ENCODE measurements at places on chromosomes 6 and 20.
A peak's percentile ranks its signal among the peaks of the same experiment; 100 is the strongest.

GRCh38 chr6:155247618-155248007 is 16.2 kb upstream of the CLDN20 start:
- DNase-seq = no peak

DNA sequence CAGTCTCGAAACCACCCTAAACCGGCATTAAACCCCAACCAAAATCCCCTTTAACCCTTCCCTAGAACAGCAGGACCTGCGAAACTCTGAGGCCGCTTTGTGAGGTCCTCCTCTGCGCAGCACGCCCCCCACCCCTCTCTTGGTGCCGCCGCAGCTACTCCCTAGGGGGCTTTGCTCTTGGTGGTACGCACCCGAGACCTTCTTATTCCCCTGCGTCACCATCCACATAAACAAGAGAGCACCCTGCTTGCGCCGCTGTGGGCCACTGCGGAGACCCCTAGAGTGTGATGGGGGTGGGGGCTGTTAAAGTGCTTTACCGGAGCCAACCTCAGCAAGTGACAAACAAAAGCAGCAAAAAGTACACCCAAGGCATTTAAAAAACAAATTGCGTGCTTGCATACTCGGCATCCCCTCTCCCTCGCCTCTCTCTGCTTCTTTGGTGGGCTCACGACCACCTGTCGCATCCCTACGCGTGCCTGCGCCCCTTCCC is 502 bp upstream of the GNAS start:
- no peak for DNase-seq

DNA sequence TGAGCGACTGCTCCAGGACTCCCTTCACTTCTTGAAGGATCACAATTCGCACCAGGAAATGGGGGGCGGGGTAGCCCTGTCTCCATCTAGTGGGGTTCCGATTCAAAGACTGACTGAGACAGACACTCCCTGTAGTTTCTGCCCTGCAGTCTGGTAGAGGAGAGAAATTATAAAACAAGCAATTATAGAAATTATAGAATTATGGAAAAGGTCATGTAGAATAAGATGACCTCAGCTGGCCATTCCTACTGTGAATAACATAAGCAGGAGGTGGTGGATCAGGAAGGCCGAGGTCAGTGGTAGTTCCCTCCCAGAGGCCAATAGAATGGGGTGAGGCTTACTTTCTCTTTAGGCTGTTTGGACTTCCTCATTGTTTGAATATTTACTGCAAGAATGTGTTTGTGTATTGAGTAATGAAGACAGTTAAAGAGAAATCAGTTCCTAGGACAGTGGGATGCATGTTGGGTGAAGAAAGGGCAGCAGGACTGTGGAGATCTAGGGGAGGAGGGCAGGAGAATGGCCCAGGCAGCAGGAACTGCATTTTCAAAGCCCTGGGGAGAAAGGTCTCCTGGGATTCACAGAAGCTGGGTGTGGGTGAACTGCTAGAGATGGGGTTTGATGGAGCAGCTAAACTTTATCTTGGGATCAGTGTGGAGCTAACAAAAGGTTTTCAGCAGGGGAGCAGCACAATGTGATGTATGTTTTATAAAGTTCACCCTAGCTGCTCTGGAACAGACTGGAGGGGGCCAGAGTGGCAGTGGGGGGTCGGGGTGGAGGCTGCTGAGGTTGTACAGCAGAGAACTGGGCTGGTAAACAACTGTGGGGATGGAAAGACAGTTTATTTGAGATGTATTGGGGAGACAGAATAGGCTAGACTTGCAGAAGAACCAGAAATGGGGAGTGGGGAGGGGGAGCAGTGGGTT is 2.1 kb downstream of the ZNF341 start:
- no peak for DNase-seq

GRCh38 chr6:2966347-2966746 is 5.0 kb downstream of the SERPINB6 start:
- DNase-seq = no peak

- no peak for DNase-seq
Measured at GRCh38 chr20:9163251-9163650, 94.4 kb downstream of the PLCB4 start.

DNA sequence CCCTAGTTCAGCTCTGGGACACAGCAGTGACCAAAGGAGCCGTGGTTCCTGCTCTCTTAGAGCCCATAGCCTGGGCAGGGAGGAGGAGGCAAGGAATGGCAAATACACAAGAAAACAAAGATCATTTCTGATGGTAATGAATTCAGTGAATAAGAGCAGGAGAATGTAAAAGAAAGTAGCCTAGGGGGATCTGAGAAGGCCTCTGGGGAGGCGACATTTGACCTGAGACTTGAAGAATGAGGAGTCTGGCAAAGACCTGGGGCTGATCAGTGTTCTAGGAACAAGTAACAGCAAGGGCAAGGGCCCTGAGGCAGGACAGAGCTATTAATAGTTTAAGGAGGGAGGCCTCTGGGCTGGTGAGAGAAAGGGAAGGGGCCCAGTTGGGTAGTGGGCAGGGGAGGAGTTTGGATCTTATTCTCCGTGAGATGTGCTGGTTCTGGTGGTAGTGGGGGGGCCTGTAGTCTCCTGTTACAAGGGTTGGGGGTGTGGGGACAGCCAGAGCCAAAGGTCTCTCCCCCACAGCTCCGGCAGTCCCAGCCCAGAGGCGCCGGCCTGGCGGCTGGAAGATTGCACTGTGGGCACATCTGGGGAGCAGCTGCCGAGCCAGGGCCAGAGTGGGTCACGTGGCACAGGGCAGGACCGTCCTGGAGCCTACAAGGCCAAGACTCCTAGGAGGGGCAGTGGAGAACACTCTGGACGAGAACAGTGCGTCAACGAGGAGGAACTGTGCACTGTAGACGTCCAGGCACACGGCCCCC is 9.3 kb upstream of the ID1 start:
- DNase-seq = no peak

DNA sequence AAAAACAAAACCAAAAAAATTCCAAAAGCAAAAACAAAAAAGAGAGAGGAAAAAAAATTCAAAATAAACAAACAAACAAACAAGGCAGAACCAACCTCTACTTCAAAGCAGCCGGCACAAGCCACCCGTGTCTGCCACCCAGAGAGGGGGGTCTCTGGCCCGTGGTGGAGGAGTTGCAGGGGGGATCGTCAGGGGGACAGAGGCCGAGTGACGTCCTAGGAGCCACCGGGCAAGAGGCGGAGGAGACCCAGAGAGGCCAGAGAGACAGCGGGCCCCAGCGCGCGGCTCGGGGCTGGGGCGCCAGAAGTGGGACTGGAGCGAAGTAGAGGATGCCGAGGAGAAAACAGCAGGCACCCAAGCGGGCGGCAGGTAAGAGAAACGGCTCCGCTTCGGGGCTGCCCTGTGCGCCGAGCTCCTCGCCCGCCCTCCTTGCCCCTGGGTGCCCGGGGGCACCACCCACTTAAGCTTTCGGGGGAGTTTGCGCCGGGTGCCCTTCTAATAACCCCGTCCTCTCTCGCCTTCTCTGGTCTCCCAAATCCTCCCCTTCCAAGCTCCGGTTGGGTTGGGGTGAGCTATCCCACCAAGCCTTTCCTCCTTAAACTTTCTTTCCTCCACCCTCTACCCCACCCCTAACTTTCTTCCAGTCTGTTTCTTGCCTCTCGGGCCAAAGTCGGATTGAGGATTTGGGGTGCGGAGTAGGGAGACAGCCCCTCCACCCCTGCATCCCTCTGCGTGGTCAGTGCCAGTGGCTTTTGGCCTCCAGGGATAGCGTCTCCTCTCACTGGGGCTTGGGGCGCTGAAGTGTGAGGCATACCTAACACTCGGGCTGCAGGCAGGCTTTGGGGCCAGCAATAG is 1.0 kb downstream of the TSHZ2 start:
- peak; percentile 71 for DNase-seq

DNA sequence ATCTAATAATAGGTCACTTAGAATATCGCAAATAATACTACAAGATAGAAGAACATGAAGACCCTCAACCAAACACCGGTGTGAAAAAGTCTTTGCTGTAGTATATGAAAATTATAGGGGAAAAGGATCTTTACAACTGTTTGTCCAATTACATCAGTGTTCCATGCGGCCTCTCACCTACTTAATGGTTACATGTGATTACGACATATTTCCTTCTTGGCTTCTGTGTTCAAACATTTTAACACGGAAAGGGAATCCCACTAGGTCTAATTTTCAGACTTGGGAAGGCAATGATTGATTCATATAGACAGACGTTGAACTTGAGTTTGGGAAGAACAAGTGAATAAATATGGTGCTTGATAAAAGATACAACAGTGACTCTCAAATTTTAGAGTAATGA is 273.4 kb downstream of the KIF16B start:
- no peak for DNase-seq

DNA sequence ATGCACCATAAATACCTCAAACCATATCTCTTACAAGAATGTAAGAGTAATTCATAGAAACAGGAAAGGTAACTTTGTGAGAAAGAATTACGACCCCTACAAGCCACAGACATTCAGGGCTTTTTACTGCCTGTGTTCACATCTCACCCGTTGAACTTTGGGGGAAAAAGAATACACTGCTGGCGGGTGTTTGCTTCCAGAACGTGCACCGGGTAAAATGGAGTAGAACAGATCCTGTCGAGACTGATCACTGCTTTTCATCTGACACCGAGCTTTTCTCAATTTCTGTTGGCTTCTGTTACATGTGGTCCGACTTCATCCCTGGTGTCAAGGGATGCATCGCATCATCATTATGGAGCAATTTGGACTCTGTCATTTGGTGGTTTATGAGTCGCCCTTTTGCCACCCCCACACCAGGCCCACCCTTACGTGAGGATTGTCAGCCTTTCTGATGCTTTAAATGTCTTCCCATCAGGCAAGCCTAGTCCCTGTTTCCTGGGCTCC is 219.2 kb upstream of the ZFP64 start:
- no peak for DNase-seq

DNA sequence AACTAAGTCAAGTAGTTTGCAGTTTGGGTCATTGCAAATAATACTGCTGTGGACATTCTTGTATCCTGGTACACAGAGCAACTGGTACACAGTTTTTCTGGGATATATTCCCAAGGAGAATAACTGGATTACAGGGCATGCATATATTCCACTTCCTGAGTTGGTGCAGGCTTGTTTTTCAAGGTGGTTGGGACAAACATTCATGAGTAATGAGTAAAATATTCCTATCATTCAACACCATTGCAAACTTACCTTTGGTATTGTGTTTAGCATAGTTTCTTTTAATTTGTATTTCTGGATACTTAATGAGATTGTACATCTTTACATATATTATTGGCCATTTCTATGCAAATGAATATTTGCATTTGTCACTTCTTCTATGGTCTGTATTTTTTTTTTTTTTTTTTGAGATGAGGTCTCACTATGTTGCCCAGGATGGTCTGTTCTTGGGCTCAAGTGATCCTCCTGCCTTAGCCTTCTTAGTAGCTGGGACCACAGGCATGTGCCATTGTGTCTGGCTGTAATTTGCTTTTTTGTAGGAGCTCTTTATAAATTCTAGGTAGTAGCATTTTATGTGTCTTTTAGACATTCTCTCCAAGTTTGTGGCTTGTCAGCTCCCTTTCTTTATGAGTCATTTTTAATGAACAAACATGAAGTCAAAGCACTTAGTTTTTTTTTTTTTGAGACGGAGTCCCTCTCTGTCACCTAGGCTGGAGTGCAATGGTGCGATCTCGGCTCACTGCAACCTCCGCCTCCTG is 158.7 kb downstream of the SOX4 start:
- no peak for DNase-seq

DNA sequence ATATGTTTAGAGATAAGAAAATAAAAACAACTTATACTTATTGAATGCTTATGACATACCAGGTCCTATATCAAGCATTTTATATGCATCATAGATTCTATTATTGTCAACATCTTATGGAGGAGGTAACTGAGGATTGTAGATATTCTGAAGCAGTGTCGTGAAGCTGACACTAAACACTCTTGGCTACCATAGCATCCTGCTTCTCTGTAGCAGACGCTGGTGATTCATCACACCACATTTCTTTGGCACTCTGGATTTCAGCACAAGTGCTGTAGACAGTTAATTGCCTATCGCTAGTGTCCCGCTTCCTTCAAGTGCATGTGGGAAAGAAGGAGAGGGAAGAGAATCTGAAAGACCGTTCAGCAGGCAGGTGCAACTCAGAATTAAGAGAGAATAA is 317.1 kb downstream of the PLCB1 start:
- DNase-seq = no peak

GRCh38 chr20:32779500-32780211 is 17.5 kb downstream of the DNMT3B start:
- DNase-seq = no peak

DNA sequence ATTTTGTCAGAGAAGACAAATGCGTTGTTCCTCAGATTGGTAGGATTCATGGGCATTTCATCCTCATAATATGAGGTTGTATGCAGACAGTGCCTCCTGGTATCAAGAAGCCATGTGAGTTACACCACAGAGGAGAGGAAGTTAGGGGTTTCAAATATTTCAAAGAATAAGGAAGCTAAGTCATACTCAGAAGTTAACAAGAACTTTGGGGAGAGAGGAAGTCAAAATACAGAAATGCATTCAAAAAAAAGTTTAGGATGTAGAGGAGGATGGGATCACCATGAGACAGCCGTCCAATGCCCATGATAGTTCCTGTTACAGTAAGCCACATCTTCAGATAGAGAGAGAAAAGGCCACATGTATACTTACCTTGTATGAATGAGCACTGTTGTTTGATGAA is 22.3 kb downstream of the HLA-DOB start:
- no peak for DNase-seq

DNA sequence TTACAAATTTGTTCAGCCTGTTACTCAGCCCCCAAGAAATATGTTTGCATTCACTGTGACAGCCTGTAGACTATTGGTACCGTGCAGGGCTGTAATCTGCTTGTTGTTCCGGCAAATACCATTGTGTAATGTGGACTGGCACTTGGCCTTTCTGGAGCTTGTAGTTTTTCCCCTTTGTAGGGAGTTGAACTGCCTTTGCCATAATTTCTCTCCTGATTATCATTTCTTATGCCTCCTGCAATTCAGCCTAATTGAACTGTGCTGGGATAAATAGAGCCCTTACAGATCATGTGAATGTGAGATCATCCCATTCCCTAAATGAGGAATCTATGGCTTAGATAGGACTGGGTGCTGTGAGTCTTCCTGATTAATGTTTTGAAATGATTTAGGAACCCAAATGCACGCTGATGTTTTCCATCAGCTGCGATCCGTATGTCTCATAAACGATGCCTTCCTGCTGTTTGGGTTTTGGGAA is 185.1 kb downstream of the JARID2 start:
- no peak for DNase-seq

- peak; percentile 90 for DNase-seq
Measured at GRCh38 chr6:33771146-33772081, 17.5 kb downstream of the LEMD2 start.

- DNase-seq = no peak
Measured at GRCh38 chr20:48630342-48631075, 197.3 kb downstream of the PREX1 start.

All from posterior cingulate gyrus (tissue), 11 donors.